ENCODE measurements at places on chromosomes 2 and 18.

DNA sequence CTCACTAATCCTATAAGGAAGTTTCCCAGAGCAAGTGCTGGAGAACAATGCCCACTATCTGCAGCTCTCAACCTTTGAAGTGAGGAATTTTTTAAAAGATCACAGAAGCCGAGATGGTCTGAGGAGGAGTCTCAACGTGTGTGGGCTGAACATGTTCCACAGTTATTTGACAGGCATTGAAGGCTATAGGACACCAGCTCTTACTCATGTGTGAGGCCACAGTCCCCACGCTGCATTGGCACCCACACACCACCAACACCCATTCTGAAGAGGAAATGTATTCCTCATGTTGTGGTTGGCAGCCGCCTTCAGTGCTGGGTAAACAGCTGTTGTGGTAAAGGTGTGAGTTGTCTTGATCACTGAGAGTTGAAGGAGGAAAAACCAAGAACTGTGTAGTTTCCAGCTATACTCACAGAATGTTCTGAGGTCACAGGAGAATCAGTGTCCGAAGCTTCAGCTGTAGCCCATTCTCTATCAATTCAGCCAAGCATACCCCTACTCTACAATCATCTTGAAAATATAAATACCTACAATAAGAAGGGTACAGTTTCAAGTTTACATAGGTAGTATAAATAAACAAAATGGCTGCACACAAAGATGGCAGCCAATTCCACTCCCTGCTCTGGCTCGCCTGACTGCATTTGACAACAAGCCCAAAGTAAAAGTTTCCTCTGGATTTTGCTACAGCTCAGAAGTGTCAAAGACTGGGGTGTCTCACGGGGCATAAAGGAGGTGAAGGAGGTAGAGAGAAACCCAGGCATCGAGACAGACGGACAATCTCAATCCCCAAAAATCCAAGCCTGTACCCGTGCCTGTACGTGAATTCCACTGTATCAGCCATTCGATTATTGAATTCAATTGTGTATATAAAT is 12.1 kb downstream of the CD226 start:
- no peak for DNase-seq

DNA sequence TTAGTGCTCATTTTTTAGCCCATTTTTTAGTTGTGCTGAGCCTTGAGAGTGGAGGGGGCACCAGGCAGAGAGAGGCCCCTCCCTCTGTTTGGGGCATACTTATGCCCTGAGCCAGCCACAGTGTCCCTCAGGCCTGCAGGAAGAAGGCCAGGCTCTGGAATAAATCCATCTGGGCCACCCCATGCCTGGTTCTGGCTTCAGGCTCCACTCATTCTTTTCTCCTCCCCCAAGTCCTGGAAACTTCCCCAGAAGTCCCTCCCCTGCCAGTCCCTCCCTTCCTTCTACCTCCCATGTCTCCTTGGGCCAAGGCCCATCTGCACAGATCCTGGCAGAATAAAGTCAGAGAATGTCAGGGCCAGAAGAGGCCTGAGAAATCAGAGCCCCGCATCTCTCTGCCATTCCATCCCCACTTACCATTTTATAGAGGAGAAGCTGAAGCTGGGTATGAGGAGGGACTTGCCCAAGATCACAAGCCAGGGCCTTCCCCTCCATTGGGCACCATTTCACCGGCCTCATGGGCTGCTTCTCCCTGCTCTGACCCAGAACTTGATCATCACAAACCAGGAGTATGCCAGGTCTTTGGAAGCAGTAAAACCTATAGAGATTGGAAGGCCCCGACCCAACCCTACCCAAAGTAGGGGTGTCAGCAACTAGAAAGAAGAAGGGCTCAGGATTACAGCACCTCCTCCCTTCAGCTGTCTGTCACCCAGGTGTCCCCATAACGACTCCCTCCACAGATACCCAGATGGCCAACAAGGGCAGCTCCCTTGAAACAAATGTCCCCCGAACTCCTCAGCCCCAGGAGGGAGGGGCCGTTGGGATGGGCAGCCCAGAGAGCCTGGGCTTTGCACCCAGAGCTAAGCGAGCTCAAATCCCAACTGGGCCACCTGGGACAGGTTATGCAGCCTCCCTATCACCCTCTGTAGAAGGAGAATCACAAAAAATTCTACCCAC is 108.4 kb downstream of the POLR1A start:
- no peak for DNase-seq

DNA sequence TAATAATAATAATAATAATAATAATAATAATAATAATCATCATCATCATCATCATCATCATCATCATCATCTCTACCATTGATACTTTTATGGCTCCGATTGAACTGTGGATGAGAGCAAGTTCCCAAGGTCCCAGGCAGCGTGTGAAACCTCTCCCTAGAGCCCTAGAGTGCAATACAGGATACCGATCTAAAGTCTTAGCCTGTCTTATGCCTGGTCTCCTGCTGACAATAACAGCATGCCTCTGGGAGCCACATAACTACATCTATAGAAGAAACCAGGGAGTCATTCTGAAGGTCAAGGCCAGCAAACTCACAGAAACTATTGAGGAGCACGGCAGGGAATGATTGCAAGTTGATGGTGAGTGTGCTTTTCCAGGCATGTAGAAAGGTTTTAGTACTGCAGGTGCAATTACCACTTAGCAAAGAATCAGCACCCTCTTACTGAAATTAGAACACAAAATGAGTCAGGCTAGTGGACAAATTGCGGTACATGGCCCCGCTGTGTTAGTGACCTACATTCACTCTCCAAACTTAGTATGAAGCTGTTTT is 457.2 kb upstream of the CDH20 start:
- DNase-seq: no peak

DNA sequence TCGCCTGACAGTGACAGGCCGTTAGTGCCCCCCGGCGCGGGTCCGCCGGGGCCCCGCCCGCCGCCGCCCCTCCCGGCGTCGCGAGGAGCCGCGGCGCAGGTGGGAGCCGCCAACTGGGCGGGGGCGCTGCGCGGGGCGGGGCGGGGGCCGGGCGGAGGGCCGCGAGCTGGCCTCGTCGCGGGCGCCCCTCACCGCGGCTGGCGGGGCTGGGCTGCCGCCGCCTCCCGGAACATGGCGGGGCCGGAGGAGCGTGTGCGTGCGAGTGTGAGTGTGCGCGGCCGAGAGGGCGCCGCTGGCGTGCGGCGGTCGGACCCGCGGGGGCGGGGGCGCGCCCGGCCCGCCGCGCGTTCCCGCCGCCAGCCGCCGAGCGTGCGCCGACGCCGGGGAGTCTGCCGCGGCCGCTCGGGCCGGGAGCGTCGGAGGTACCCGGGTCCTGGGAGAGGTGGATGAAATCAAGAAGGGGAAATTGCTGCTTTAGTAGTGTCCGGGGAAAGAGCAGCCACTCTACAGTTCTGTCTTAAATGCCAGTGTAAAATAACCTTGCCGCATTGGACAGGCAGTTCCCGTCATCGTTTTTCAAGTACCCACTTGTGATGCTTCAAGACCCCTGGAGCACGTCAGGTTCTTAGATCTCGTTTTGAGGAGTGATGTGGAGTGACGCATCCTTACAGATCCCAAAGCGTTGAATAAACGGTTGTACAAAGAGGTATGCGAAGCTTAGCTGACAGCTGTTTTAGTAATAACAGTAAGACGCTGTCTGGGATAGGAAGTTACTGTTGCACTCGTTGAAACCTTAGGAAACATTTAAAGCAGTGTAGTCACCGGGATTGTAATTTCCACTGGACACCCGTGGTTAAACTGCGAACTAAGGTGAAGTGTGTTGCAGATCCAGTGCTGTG is 836 bp downstream of the ANKRD12 start:
- peak; percentile 65 for DNase-seq

GRCh38 chr2:54486766-54487165 is 30.6 kb downstream of the SPTBN1 start:
- DNase-seq: no peak

GRCh38 chr18:26103579-26103978 is 13.2 kb upstream of the SS18 start:
- no peak for DNase-seq

DNA sequence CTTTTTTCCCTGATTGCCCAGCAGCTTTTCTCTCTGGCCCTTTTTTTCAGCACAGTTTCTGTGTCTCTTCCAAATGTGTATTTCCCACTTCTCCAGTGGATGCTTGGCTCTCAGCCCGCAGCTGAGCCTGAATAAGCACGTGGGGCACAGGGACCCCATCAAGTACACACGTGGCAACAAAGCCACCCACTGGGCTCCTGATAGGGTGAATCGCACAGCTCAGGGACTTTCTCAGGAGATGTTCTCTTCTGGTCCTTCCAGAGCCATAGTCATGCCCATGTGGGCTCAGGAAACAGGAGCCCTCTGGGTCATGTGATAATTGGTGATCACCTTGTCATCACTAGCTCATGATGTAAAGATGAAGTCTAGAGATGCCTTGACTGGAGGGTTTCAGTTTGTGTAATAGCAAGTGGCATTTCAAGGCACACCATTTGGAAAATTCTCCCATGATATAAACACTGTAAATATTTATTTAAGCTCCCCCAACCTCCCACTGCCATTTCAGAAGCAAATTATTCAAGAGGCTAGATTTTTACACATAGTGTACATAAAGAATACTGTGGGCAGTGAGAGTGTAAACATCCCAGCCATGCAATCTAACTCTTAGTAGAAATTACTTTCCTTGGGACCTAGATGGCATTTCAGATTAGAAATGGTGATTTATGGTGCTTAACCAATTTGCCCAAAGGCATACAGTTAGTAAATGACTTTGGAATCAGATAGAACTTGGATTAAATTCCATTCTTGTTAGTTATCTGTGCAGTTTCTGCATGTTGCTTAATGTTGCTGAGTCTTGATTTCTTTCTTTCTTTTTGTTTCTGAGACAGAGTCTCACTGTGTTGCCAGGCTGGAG is 597.5 kb downstream of the SLC4A3 start:
- DNase-seq: no peak

DNA sequence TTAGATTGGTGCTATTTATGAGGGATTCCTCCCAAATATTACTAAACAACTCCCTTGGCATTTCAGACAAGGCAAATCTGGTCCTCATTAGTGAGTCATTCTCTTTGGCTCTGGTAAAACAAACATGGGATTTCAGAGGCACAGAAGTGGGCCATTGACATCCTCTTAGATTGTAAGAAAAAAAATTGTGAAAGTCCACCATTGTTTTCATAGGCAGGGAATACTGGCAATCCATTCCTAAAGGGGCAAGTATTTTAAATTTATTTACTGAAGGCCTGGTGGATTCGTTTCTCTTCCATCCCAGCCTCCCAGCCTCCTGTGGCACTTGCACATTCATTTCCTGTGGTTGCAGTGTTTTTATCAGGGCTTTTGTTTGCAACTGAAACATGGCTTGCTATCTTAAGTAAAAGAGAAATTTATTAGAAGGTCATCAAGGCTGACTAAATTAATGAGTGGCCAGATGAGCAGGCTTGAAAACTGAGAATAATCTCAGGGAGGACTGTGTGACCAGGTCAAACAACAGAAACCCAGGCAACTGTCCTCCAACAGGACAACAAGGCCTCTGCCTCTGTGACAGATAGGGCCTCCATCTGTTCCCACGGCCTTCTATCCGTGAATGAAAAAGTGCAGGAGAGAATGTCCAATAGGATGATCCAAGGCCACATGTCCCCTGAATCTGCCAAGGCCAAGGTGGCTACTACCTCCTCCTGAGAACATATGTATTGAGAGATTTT is 23.1 kb upstream of the TNFAIP6 start:
- DNase-seq: no peak

GRCh38 chr2:137813176-137813575 is 151.1 kb upstream of the HNMT start:
- no peak for DNase-seq

GRCh38 chr2:28726177-28726576 is 25.5 kb upstream of the PPP1CB start:
- DNase-seq: no peak

DNA sequence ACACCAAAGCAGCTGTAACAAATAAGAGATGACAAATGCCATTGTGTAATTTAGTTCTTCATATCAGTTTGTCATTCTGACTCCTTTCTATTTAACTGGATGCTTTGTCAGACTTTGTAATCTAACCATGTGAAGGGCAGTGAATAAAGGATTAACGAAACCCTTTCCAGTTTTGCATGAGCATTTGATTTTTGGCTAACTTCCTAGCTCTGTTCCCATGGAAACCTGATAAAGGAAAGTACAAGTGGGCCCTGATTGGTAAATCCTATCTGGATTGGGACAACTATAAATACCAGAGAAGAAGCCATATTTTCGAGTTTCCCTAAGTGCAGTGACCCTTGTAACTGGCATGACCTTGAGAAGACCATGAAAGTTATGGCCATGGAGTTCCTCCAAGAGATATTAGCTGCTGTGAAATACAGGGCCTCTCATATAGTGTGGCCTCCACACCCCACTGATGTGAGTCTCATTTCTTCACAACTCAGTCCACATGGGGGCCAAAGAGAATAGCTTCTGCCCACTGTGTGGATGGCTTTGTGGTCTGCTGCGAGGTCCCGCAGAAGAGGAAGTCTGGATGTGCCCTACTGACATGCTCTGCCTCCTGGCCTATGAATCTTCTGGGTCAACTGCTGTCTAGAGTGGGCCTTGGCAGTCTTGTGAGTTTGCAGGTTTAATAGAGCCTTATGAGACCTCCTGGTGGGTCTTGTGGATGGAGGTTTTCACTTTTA is 38.2 kb upstream of the CYP1B1 start:
- DNase-seq: no peak

- DNase-seq: peak; percentile 13
Measured at GRCh38 chr2:10042301-10043161, 819 bp upstream of the KLF11 start.

- DNase-seq: no peak
Measured at GRCh38 chr2:69547984-69548715, 95.4 kb downstream of the AAK1 start.

GRCh38 chr2:200252265-200253067 is 54.0 kb upstream of the SPATS2L start:
- DNase-seq: no peak

GRCh38 chr2:101297383-101297782 is 11.1 kb downstream of the RNF149 start:
- no peak for DNase-seq

DNA sequence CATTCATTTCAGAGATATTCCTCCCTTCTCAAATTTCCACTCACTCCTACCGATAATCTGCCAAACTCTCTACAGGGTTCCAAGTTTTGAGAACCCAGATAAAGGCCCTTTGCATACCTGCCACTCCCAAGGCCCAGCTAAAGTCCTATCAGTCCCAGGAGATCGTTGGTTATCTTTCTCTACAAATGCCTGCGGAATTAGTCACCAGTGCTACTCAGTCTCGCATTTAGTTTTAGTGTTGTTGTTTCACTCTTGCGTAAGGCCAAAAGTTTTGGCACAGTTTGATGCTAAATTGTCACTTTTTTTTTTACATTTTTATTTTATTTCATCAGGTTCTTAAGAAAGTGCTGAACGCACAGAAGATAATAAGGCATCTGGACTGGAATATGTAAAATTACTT is 29.2 kb upstream of the SETBP1 start:
- DNase-seq: no peak

Measured in NCI-H1092 treated with DMSO at 0.1 percent for 48 hours (cell line).